ENCODE measurements at places on chromosomes 4 and X.
A peak's percentile ranks its signal among the peaks of the same experiment; 100 is the strongest.

DNA sequence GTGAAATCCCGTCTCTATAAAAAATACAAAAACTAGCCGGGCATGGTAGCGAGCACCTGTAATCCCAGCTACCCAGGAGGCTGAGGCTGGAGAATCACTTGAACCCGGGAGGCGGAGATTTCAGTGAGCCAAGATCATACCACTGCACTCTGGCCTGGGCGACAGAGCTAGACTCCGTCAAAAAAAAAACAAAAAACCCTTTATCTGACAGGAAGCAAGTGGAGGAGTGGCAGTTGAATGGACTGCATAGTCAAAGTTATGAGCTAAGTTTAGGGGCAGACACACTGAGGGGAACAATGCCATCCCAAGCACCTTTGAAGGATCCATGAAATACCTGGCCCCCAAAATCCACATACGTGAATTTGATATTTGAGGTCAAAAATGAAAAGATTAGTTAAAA lies 7.5 kb upstream of the HPGDS start:
- no peak for DNase-seq

- no peak for DNase-seq
Measured at GRCh38 chr4:105587841-105588240, 35.4 kb downstream of the ARHGEF38 start.

- no peak for DNase-seq
Measured at GRCh38 chr4:13493793-13494192, 9.7 kb upstream of the RAB28 start.

DNA sequence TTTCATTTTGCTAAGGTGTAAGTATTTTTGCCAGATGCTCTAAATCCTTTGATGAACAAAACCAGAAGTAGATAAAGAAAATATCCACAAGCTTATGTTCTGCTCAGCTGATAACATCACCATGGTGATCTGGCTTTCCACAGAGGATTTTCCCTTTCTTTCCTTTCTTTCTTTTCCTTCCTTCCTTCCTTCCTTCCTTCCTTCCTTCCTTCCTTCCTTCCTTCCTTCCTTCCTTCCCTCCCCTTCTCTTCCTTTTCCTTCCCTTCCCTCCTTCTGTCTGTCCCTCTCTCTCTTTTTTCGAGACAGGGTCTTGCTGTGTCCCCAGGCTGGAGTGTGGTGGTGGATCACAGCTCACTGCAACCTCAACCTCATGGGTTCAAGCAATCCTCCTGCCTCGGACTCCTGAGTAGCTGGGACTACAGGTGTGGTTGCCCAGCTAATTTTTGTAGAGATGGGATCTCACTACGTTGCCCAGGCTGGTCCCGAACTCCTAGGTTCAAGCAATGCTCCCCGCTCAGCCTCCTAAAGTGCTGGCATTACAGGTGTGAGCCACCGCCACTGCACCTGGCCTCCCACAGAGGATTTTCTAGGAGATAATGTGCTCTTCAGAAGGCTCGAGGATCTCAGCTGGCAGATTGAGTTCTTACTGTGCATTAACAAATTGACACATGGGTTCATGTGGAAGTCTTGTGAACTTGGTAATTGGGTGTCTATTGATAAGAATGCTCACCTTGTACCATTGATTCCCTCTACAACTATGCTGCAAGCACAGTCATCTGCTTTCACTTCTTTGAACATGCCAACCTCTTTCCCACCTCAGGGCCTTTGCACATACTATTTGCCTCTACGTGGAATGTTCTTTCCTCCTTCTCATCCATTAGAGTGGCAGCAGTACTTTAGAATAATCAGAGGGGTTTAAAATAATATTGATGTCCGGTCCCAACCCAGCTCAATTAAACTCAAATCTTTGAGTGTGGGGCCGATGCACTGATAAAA lies 1.4 kb upstream of the RHOH start:
- no peak for DNase-seq

GRCh38 chr4:122988696-122989095 lies 66.3 kb upstream of the NUDT6 start:
- no peak for DNase-seq

GRCh38 chrX:1558761-1559468 lies 21.9 kb upstream of the P2RY8 start:
- peak; percentile 58 for DNase-seq

DNA sequence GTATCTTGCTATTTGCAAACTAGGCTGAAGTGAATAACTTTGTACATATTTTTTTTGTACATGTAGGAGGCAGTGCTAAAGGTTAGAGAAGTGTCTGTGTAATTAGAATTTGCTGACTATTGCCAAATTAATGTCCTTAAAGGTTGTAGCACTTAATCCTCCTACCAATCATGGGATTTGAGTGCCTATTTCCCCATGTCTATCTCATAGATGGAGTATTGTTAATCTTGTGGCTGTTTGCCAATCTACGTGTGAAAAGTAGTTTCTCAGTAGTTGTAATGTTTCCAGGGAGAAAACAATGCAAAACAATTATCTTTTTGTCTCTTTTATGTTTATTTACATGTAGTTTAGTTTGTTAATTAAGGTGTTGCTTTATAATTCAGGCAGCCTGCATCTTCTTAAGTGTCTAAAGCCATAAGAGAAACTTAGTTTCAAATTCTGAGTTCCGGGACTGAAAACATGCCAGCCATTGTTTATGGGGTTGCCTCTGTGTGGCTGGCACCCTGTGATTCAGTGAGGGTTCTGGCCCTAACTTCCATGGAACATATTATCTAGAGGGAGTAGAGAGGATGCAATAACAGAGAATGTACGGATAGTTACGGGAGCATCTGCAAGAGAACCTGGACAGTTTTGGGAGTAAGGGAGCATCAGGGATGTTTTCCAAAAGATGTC lies 142.4 kb downstream of the KLHL8 start:
- DNase-seq = no peak

GRCh38 chrX:38880296-38880854 lies 79.1 kb downstream of the MID1IP1 start:
- DNase-seq = no peak

DNA sequence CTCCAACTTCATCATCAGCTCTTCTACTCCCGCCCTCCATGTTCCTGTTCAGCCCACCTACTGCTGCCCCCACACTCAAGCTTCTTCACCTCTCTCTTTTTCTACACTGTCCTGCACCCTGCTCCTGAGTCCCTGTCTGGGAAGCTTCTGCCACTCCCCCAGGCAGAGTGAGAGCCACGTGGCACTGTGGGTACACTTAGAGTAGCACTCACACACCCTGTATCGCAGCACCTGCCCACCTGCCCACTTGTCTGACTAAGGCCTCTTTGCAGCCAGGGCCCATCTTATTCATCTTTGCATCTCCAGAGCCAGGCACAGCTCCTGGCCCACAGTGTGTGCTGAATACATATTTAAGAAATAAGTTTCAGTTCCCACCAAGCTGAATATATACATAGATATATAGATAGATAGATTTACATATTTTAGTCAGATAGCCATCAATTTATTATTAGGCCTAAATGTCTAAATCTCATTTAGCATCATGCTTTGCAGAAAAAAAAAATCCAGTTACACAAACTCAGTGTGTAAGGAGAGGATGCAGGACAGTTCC lies 24.9 kb downstream of the CCDC149 start:
- DNase-seq = no peak

- no peak for DNase-seq
Measured at GRCh38 chr4:158032733-158033415, 140.0 kb downstream of the GASK1B start.

Data from vagina (tissue), 2 donors.